ENCODE measurements at places on chromosomes 1 and 21. TPM values are rescaled to one million over a fixed set of nuclear protein-coding genes. Genes with fewer than 3 reads are reported as not detected.

DNA sequence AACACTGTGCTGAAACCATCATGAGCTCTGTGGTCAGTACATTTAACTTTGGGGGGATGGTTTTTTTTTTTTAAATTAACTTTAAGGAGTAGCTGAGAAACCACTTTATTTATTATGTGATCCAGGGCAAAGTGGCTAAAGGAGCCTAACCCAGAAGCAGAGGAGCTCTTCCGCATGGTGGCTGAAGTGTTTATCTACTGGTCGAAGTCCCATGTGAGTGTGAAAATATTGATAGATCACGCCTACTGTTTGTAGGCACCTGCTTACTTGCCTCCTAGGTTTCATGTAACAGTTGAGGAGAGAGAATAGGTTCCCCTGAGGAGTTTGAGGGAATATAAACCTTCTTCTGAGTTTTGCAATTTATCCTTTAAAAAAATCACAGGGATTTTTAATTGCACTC, 181.4 kb downstream of the ZP4 start:
- H3K4me3 ChIP-seq: no peak overlapping the region
- H3K4me1 ChIP-seq: no peaks in the 10 kb centered on the region
- H3K36me3 ChIP-seq: no peaks in the 10 kb centered on the region
- no peaks in the 10 kb centered on the region for H3K27me3 ChIP-seq

GRCh38 chr21:45287438-45288391, at the start of gene POFUT2:
Gene POFUT2 (minus strand): TSS chr21:45287895. CDS start chr21:45287871, 24 bp downstream.
- H3K36me3 ChIP-seq: peaks cover 14% of the 10 kb centered on the region
- H3K27ac ChIP-seq: peak within 1 kb of the TSS; percentile 91
- DNase-seq: peak; percentile 99
- no peaks in the 10 kb centered on the region for H3K27me3 ChIP-seq
- H3K4me3 ChIP-seq: peak within 1 kb of the TSS; percentile 79

DNA sequence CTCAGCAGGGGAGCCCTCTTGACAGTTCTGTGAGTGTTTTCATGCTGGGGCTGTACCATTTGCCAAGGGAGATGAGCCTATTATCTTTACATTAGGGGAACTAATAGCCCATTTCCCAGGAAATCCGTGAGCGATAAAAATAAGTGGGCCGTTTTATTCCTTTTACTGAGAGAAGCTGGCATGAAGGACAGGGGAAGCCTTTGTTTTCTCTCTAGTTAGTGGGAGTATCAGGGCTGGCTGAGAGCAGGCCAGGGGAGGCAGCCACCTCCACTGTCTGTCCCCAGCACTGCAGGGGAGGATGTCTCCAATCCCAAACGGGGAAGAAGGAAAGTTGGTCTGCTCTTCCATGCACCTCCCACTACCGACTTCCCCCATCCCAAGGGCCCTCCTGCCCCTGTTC, 2.5 kb downstream of the UBL4B start:
- H3K27ac ChIP-seq: no peak overlapping the region
- H3K27me3 ChIP-seq: peaks cover 78% of the 10 kb centered on the region
- H3K4me3 ChIP-seq: no peak overlapping the region
- no peaks in the 10 kb centered on the region for H3K36me3 ChIP-seq
- no peaks in the 10 kb centered on the region for H3K4me1 ChIP-seq
- no peak for DNase-seq

GRCh38 chr1:7578206-7578605, 192.9 kb upstream of the VAMP3 start:
- DNase-seq: no peak
- H3K27ac ChIP-seq: no peak overlapping the region
- no peak overlapping the region for H3K4me3 ChIP-seq
- no peaks in the 10 kb centered on the region for H3K27me3 ChIP-seq
- no peaks in the 10 kb centered on the region for H3K4me1 ChIP-seq

DNA sequence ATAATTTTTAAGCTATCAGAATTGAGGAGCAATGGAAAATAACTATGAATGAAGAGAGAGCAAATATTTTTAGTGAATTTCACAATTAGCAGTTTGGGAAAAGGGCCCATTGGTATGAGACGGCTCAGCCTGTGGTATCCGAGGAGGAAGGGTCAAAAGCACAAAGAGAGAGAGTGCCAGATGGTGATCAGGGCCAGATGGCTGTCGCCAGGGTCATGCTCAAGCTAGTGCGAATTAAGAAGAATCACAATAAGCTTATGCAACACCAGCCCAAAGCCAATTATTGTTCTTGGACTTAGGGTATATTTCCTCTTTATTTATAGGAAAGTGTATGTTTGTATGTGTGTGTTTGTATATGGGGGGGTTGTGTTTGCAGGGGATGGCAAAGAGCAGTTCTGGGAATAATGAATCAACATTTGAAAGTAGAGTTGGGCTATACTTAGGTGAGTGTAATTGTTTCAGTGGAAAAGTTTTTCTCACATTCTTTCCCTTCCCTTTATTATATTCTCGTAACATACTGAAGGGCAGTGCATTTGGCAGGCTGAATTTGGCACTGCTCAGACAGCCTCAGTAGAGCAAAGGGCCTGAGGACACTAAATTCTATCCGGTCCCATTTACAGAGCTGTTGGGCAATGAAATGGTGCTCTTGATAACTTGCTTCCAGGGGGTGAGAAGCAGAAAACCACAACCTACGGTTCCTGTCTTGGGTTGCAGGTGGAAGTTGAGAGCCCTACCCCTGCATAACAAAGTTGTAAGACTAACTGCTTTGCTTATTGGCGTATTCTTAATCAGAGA, 19.5 kb upstream of the DDR2 start:
- no peak overlapping the region for H3K27ac ChIP-seq
- peaks cover 7% of the 10 kb centered on the region for H3K36me3 ChIP-seq
- no peak for DNase-seq
- peaks cover 2% of the 10 kb centered on the region for H3K4me1 ChIP-seq
- H3K4me3 ChIP-seq: no peak overlapping the region

GRCh38 chr1:3404801-3405200, 49.7 kb upstream of the ARHGEF16 start:
- H3K4me3 ChIP-seq: no peak overlapping the region
- peaks cover 1% of the 10 kb centered on the region for H3K4me1 ChIP-seq
- no peaks in the 10 kb centered on the region for H3K27me3 ChIP-seq

- DNase-seq: no peak
- peaks cover 18% of the 10 kb centered on the region for H3K36me3 ChIP-seq
- H3K4me3 ChIP-seq: no peak overlapping the region
- peaks cover 18% of the 10 kb centered on the region for H3K4me1 ChIP-seq
- no peaks in the 10 kb centered on the region for H3K27me3 ChIP-seq
- no peak overlapping the region for H3K27ac ChIP-seq
These were observed 24.6 kb downstream of the TRIM45 start for GRCh38 chr1:117096951-117097408.

DNA sequence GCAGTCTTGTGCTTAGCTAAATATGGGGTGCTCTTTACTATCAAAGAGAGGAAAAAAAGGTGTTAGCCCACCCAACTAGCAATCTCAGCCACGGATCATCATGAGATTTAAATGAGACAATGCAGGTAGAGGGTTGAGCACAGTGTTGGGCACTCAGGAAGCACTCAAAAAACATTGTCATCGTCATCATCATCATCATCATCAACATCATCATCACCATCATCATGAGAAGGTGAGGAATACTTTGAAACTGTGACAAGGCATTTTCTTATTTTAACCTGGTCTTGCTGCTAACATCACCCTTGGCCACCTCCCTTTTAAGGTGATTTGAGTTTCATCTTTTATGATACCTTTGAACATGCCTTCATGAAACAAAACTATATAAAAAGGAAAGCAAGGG, 3.3 kb upstream of the MAPKAPK2 start:
- peaks cover 3% of the 10 kb centered on the region for H3K4me1 ChIP-seq
- H3K27ac ChIP-seq: no peak overlapping the region
- peaks cover 47% of the 10 kb centered on the region for H3K27me3 ChIP-seq
- no peak for DNase-seq

The LY9 gene
- total RNA-seq: not detected

The PAQR6 gene
- 21.5 TPM for total RNA-seq

Data from progenitor cell of endocrine pancreas (in vitro differentiated cells).